Fibroblast of lung (primary cell): ENCODE measurements at places on chromosomes 5 and 9. TPM values are rescaled to one million over a fixed set of nuclear protein-coding genes. Genes with fewer than 3 reads are reported as not detected.

Gene THBS4
- 1.5 and 2.3 TPM in 2 replicates for total RNA-seq

Gene ANKRA2
- 29.7 and 31.1 TPM in 2 replicates for total RNA-seq

Gene MELK
- total RNA-seq: 6.2 and 14.2 TPM in 2 replicates

Gene SLC34A3
- total RNA-seq: not detected in 2 replicates

Gene UGT3A2
- total RNA-seq: not detected in 2 replicates

Gene DOCK8
- under 0.01 TPM in 2 replicates for total RNA-seq

Gene KIF24
- total RNA-seq: 0.51 and 1.2 TPM in 2 replicates

Gene ENTPD8
- under 0.01 TPM in 1 of 2 replicates, not detected in the other for total RNA-seq

DNA sequence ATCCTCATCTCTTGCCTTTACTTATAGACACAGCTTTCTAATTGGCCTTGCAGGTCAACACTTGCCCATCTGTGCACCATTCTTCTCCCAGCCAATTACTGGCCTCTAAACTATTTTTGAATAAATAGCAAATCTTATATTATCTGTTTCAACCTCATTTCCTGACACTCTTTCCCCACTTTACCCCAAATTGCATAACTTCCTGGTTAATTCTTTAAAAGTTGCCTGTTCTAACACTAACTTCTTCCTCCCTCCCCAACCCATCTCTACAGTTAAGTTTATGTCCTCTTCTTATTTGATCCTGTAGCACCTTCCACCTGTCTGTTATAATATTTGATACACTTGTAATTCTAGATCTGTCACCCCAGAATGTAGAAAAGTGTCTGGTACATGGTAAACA lies 372.1 kb downstream of the PDE4D start:
- no peak overlapping the region for H3K27ac ChIP-seq
- no peaks in the 10 kb centered on the region for H3K36me3 ChIP-seq
- no peaks in the 10 kb centered on the region for H3K4me1 ChIP-seq
- H3K27me3 ChIP-seq: no peaks in the 10 kb centered on the region

DNA sequence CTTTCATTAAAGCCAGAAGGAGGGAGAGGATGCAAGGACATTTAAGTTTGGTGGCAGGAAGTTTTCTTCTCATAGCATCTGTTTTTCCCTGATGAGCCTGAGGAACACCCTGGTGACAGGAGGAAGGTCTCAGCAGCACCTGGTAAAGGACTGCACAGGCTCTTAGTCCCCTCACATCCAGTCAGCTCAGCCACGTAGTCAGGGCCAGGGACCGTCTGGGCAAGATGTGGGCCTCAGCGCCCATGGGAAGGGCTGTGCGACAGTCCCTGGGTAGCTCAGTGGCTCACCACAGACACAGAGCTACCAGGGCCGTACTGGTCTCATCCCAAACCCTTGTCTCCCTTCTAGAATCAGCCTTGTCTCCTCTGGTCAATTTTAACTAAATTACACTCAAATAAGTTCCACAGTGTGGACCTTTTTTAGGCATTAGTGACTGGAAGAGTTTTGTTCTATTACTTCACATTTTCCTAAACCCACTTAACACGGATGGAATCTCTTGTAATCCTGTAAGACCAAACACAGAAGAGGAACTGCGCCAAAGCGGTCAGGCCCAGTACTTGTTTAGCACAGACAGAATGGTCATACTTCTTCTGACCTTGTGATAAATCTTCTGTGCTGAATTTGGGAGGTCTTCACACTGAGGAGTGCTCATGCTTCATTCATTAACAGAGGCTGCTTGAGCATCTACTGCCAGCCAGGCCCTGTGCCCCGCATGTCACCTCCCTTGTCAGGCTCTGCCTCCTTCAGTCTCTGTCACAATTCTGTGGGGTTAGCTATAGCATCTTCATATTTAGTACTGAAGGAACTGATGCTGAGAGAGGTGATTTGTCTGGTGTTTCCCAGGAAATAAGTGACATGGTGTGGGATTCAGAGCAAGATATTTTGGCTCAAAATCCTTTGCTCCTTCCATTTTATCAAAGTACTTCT lies 91.4 kb downstream of the ANGPTL2 start:
- no peak overlapping the region for H3K4me3 ChIP-seq
- no peak for DNase-seq
- peaks cover 9% of the 10 kb centered on the region for H3K4me1 ChIP-seq
- no peak overlapping the region for H3K27ac ChIP-seq

GRCh38 chr5:118905196-118905595 lies 83.2 kb downstream of the DTWD2 start:
- H3K27ac ChIP-seq: no peak overlapping the region
- H3K27me3 ChIP-seq: no peaks in the 10 kb centered on the region
- no peaks in the 10 kb centered on the region for H3K36me3 ChIP-seq
- H3K4me1 ChIP-seq: no peaks in the 10 kb centered on the region
- DNase-seq: no peak

DNA sequence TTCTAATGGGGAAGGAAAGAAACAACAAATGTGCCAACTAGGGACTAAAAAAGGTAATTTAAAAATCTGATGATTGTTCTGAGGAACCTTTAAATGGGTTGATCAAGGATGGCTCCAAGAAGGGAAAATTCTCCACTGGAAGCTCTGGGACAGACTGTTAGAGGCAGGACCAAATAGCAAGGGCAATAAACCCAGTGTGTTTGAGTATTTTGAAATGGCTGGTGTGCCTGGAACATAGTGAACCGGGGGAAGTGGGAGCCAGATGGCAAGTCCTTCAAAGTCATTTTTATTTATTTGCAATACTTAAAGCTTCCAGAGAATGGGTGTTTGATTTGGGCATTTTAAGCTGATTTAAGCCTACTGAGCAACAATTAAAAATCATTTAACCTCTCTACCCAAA lies 587.7 kb upstream of the MEF2C start:
- no peak overlapping the region for H3K4me3 ChIP-seq
- no peak overlapping the region for H3K27ac ChIP-seq
- H3K36me3 ChIP-seq: no peaks in the 10 kb centered on the region
- DNase-seq: no peak
- H3K27me3 ChIP-seq: no peaks in the 10 kb centered on the region
- H3K4me1 ChIP-seq: no peaks in the 10 kb centered on the region

GRCh38 chr9:115601434-115601833 lies 483.5 kb upstream of the TNC start:
- H3K27ac ChIP-seq: no peak overlapping the region
- H3K4me3 ChIP-seq: no peak overlapping the region
- no peaks in the 10 kb centered on the region for H3K27me3 ChIP-seq
- DNase-seq: no peak
- H3K36me3 ChIP-seq: no peaks in the 10 kb centered on the region
- peaks cover 7% of the 10 kb centered on the region for H3K4me1 ChIP-seq

GRCh38 chr5:109855056-109855455 lies 165.3 kb downstream of the MAN2A1 start:
- H3K36me3 ChIP-seq: no peaks in the 10 kb centered on the region
- H3K4me3 ChIP-seq: no peak overlapping the region
- no peak overlapping the region for H3K27ac ChIP-seq
- no peaks in the 10 kb centered on the region for H3K4me1 ChIP-seq

- no peak overlapping the region for H3K27ac ChIP-seq
- no peaks in the 10 kb centered on the region for H3K27me3 ChIP-seq
- no peaks in the 10 kb centered on the region for H3K4me1 ChIP-seq
- peak; percentile 8 for DNase-seq
Measured at GRCh38 chr9:108743901-108744371, 111.8 kb downstream of the ACTL7B start.

DNA sequence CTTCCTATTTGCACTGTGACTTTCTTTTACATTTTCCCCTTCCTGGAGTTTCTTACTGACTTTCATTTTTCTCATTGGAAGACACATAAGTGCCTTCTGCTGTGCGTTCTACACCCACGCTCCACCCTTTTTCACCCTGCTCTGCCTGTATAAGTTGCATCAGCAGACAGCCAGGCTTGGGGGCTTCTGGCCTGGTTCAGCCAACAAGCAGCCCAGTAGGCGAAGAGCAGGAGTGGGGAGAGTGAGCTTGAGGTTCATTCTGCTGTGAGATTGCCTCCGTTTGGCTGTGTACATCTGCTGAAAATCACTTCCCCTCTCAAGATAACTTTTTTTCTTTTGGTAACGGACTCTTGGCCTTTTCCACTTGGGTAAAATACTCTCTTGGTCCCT lies 38.4 kb downstream of the RASGRF2 start:
- H3K27ac ChIP-seq: no peak overlapping the region
- no peak for DNase-seq
- no peaks in the 10 kb centered on the region for H3K27me3 ChIP-seq
- H3K36me3 ChIP-seq: no peaks in the 10 kb centered on the region
- H3K4me1 ChIP-seq: no peaks in the 10 kb centered on the region
- H3K4me3 ChIP-seq: no peak overlapping the region

GRCh38 chr9:124940521-124940893 lies 376 bp downstream of the GOLGA1 start:
- H3K27ac ChIP-seq: peak overlapping the region; percentile 98
- H3K4me3 ChIP-seq: peak overlapping the region; percentile 72
- H3K4me1 ChIP-seq: peaks cover 7% of the 10 kb centered on the region
- H3K36me3 ChIP-seq: no peaks in the 10 kb centered on the region
- no peaks in the 10 kb centered on the region for H3K27me3 ChIP-seq

GRCh38 chr5:15008476-15008875 lies 136.9 kb upstream of the ANKH start:
- DNase-seq: peak; percentile 99
- no peak overlapping the region for H3K4me3 ChIP-seq
- H3K36me3 ChIP-seq: no peaks in the 10 kb centered on the region

DNA sequence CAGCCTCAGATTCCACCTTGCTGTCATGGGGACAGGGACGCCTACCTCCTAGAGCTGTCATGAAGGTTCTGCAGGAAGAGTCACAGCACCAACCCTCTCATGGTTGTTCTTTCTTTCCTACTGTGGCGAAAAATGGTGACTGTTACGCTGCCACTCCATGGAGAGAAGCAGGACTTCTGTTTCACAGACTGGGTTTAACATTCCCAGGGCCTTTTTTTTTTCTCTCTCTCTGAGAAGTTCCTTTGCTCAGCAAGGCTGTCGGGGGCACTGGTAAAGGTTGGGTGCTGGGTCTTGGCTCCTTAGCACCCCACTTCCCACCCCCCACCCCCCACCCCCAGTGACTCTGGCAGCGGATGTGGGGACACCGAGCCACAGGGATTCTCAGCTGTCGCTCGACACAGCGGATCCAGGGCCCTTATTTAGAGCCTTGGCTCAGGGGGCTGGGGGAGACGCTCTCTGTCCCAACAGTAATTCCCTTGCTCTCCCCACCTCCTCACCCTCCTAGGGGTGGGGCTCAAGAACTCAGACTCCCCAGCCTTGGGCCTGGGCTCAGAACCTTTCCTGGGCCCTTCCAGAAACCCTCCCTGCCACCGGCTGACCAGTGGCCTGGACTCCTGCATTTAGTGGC lies 34.4 kb downstream of the DUSP1 start:
- no peaks in the 10 kb centered on the region for H3K27me3 ChIP-seq
- peaks cover 27% of the 10 kb centered on the region for H3K4me1 ChIP-seq
- DNase-seq: no peak
- no peak overlapping the region for H3K27ac ChIP-seq
- H3K4me3 ChIP-seq: no peak overlapping the region

DNA sequence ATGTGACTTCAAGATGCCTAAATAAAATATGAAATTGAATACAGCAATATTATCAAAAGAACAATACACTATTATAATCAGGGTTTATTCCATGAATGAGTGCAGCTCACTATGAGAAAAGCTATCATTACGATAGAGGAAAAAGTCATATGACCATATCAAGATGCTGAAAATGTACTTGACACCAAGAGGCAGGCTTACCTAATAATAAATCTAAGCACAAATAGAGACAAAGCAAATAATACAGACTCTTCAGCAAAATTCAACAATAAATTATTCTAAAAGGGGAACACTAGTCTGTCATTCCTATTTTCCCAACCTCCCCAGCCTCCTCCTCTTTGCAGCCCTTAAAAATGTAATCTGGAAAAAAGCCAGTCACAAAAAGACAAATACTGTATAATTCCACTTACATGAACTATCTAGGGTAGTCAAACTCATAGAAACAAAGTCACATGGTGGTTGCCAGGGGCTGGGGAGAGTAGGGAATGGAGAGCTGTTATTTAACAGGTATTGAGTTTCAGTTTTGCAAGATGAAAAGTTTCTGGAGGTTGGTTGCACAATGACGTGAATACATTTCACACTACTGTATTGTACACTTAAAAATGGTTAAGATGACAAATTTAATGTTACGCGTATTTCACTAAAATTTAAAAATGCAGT lies 148.4 kb downstream of the NFIB start:
- no peak for DNase-seq
- no peaks in the 10 kb centered on the region for H3K27me3 ChIP-seq
- no peaks in the 10 kb centered on the region for H3K4me1 ChIP-seq
- no peaks in the 10 kb centered on the region for H3K36me3 ChIP-seq
- H3K27ac ChIP-seq: no peak overlapping the region

DNA sequence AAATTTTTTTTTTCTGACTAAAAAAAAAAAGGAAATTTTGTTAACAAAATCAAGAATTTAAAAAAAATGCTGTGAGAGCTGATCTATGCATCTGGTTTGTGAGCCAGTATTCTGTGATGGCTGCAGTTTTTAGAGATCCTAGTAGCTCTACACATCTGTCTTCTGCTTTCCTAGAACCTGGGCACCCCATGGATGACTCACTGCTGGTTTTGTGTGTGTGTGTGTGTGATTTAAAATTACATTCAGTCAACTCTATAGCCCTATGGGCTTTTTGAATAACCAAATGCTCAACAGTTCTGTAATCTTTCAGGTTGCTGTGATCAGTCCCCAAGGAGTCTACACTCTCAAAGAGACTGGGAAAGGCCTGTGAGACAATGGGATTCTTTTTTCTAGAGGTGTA lies 2.5 kb upstream of the PSMD5 start:
- H3K27me3 ChIP-seq: no peaks in the 10 kb centered on the region
- H3K4me1 ChIP-seq: peaks cover 3% of the 10 kb centered on the region
- no peak for DNase-seq
- no peaks in the 10 kb centered on the region for H3K36me3 ChIP-seq
